ENCODE measurements at places on chromosomes 6 and 20. TPM values are rescaled to one million over a fixed set of nuclear protein-coding genes. Genes with fewer than 3 reads are reported as not detected.

RBBP8NL gene
- not detected for total RNA-seq

GHRH gene
- not detected for total RNA-seq

TSBP1 gene
- total RNA-seq = not detected

RAD21L1 gene
- total RNA-seq = not detected

INSM1 gene
- 0.12 TPM for total RNA-seq

TSPO2 gene
- not detected for total RNA-seq

DNA sequence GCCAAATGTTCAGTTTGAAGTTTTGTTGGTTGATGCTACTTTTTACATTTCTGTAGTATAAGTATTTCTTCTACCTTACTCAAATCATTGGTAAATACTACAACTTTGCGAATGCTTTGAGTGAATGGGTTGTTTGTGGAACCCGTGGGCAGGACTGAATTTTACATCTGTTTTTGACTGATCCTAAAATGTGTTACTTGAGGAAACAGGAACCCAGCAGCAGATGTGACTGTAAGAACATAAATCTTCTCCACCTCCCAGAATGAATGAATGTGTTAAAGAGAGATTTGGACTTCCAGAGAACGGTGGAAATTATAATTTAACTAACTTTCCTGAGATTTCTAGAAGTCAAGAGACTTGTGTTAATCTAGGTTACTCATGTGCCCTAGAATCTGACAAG, 728.5 kb upstream of the MARCKS start:
- H3K36me3 ChIP-seq = no peaks in the 10 kb centered on the region
- no peak overlapping the region for H3K4me3 ChIP-seq
- no peak overlapping the region for H3K27ac ChIP-seq
- no peaks in the 10 kb centered on the region for H3K27me3 ChIP-seq

All from activated CD8-positive, alpha-beta memory T cell treated with anti-CD3 and anti-CD28 coated beads, Interleukin-2, amount 10 ng/mL, durations not matched to agents 7 days and 5 days (primary cell).